ENCODE measurements at places on chromosomes 13 and 19.
A peak's percentile ranks its signal among the peaks of the same experiment; 100 is the strongest.

GRCh38 chr19:56692206-56692895 lies 20.8 kb upstream of the ZNF835 start:
- DNase-seq, result no peak

- DNase-seq, result no peak
Measured at GRCh38 chr13:112982281-112983041, 13.4 kb downstream of the MCF2L start.

- DNase-seq, result peak; percentile 26
Measured at GRCh38 chr13:25037057-25037813, 58.7 kb upstream of the PABPC3 start.

DNA sequence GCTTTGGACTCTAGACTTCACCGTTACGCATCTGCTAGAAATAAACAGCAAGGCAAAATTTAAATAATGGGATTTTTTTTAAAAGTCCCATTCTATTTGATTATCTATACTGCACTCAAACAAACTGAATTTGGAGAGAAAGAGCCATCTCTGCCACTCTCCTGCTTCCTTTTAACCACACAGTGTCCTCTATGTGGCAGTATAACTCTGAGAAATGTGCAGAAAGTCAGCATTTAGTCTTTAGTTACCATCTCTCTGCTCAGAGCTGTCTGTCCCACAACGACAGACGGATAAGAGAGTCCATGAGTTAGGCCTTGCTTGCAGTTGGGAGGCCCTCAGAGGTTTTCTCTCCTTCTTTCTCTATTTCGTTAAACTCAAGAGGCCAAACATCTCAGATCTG lies 21.2 kb downstream of the CCNA1 start:
- DNase-seq, result no peak

GRCh38 chr13:76398425-76398824 lies 487.8 kb downstream of the KCTD12 start:
- no peak for DNase-seq

DNA sequence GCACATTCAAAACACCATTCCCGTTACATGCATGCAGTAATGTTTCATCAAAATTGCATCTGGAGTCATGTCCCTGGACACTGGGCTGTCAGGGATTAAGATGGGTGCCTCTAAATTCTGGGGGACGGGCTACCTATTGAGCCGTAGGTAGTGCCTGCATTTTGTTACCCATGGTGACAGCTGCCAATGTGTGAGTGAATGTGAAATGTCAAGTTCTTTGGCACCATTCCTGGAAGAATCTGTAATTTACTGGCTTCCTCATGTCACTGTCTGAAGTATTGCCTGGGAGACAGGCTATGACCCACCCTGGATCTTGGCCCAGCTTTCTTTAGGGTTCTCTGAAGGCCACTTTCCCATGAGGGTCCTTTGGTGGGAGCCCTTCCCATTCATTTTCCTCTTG lies 266.1 kb downstream of the TSHZ3 start:
- no peak for DNase-seq

DNA sequence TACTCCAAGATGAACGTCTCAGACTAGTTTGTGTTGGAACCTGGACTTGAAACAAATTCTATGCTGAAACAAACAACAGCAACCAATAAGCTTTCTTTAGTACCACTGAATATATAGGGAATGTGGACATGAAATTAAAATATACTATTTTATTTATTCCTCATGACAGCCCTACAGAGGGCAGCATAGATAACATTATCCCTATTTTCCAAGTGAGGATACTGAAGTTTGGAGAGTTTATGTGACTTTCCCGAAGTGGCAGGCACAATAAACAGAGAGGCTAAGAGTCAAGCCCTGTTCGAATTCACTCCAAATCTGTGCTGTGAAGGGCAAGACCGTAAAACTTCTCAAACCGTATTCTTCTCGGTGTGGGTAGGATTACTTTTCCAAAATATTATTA lies 509.9 kb upstream of the GPC6 start:
- no peak for DNase-seq

GRCh38 chr13:50119591-50119990 lies 104.3 kb downstream of the KCNRG start:
- DNase-seq, result no peak

DNA sequence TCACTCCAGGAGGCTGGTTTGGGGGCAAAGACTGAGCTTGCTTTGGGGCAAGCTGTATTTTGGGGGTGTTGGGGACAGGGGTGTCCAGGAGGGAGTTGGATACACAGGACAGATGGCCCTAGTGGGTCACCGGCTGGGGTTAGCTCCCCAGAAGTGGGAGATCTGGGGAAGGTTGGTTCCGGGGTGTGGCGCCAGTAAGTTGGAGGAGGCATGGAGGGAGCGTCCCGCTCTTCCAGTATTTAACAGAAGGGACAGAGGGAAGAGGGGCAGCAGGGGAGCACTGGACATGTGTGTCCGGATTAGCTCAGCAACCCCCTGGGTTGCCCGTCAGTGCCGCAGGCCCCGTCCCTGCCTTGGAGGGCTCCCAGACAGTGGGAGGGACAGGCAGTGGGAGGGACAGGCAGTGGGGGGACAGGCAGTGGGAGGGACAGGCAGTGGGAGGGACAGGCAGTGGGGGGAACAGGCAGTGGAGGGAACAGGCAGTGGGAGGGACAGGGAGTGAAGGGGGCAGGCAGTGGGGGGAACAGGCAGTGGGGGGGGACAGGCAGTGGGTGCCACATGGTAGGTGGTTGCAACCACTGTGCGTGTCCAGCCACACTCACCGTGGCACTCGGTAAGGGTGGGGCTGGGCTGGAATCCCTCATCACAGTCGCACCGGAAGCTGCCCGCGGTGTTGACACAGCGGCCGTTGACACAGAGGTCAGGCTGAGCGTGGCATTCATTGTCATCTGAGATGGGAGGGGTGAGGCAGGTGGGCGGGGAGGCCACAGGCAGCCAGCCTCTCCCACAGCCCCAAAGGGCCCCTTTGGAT lies 33.2 kb downstream of the CCL25 start:
- DNase-seq, result no peak

- DNase-seq, result no peak
Measured at GRCh38 chr13:40161931-40162330, 504.5 kb downstream of the FOXO1 start.

DNA sequence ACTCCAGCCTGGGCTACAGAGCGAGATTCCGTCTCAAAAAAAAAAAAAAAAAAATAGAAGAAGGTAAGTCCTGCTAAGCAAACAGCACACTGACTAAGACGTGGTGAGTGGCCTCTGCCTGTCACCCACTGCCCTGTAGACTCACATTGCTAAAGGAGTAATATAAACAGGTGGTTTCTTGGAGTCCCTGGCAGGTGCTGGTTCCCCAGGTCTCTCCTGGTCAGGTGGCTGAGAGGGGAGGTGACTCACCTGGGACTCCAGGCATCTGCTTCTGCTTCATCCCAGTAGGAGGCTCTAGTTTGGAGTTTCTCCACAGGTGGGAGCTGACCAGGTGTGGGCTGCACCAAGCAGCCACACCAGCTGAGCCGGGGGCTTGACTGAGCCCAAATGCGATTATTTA lies at the start of gene OR10H1:
Gene OR10H1, minus strand, starts transcription at position 359 of the 400 bp plus-strand sequence. CDS start 7,627 bp downstream, outside the sequence.
- no peak for DNase-seq

GRCh38 chr13:51826606-51827005 lies 18.4 kb downstream of the TMEM272 start:
- no peak for DNase-seq

- no peak for DNase-seq
Measured at GRCh38 chr13:37475966-37476365, 122.6 kb downstream of the POSTN start.

DNA sequence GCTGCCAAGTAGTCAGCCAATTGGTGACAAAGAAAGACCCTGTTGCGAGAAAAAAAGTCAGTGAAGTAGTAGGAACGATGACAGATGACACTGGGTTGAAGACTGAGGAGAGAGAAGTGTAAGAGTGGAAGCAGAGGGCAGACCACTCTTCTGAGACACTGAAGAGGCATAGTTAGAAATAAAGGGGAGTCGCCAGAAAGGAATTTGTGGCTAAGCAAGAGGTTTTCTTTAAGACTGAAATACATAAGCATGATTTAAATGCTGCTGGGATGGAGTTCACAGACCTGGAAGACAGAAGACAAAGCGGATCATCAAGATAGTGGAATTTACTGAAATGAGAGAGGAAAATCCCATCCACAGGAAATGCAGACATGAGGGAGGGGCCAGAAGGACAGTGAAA lies 56.2 kb upstream of the USPL1 start:
- no peak for DNase-seq

GRCh38 chr13:42820451-42820850 lies 39.1 kb downstream of the FAM216B start:
- no peak for DNase-seq

DNA sequence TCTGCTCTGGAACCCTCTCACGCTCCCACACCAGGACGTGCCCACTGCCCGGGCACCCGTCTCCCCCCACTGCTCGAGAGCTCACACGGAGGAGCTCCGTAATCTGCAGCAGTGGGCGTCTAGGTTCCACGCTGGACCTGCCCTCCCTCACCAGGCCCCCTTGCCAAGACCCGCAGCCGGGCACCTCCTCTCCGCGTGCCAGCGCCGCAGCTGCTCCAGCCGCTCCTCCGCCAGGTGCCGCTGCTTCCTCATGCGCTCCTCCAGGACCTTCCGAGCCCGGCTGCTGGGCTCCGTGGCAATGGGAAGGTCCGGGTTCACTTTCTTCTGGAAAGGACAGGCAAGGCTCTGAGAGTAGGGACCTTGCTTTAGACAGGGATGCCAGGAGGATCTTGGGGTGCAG lies 35.0 kb upstream of the MATK start:
- DNase-seq, result no peak

DNA sequence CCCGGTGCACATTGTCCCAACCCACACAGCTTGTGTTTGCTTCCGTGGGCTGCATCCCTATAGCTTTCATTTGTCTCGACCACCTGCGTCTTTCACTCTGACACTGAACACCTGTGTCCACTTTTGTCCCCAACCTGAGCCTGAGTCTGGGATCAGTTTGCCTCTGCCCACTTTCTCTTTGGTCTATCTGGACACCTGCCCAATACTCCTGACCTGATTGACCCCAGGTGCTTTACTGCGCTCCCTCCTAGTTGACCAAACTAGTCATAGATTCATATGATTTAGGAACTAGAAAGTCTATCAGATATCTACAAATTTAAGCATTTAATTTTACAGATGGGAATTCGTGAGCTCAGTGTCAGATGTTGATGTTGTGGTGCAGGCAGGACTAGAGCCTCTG lies 209.9 kb downstream of the DCT start:
- DNase-seq, result no peak

- DNase-seq, result no peak
Measured at GRCh38 chr13:33349288-33349985, 63.9 kb upstream of the STARD13 start.

DNA sequence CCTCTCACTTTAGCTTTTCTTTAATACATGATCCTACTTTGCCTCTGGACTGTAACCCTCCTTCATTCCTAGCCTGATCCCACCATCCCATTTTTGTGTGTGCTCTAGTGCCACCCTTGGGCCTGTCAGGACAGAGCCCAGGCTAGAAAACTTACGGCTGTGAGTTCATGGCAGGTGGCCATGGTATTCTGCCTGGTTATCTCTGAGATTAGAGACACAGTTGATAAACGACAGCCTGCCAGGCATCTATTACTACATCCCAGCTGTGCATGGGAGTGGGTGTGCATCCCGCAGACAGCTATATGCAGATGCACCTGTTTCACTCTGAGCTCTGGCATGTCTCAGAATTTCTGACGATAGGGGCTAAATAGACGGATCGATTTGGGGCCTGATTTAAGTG lies 110.9 kb downstream of the HS6ST3 start:
- no peak for DNase-seq

- no peak for DNase-seq
Measured at GRCh38 chr13:35531526-35531925, 55.0 kb upstream of the MAB21L1 start.

DNA sequence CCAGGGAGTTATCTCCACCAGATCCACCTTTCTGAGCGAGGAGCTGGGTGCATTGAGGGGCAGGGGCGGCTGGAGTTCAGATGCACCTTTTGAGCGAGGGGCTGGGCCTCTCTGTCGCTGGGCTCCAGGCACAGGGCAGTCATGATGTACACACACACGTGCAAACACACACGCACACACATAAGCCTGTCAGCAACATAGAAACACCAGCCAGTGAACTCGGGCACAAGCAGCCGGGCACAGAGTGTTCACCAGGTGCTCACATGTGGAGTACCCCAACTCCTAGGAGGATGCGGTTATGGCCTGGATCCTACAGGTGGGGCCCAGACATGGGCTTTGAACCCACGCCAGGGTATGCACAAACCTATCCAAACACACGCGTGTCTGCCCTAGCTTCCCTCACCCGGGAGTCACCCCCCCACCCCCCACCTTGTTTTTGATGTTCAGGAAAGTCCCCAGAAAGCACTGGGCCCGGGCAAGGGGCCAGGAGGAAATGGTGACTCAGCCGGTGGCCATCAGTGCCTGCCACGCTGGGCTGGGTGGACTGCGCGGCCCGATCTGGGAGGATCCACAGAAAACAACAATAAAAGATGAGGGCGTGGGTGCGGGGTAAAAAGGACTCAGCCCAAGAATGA lies 13.3 kb downstream of the ARRDC2 start:
- DNase-seq, result no peak

DNA sequence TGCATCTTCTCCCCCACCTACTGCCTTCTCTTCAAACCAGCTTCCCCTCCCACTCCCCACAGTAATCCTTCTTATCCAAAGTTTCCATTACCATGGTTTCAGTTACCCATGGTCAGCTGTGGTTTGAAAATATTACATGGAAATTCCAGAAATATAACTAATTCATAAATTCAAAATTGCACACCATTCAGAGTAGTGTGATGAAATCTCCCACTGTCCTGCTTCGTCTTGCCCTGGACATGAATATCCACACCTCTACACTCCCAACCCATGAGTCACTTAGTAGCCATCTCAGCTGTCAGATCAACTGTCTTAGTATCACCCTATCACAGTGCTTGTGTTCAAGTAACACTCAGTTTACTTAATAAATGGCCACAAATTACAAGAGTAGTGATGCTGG lies 3.8 kb upstream of the KCTD12 start:
- no peak for DNase-seq

- DNase-seq, result no peak
Measured at GRCh38 chr13:114152831-114153371, 20.5 kb upstream of the RASA3 start.

DNA sequence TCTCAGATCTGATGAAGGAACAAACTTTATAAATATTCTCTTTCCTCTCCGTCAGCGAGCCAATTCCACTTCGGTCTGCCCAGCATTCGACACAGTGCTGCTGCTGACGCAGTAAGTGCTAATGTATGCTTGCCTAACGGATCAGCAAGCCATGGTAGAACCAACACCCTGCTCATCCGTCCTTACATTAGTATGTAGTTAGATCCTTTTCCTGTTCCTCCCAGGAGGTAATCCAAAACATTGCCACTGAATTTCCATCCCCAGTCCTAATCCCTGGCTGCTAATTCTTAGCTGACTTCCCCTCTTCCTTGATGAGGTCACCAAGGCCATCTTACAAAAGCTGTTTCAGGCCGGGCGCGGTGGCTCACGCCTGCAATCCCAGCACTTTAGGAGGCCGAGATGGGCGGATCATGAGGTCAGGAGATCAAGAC lies 88.0 kb downstream of the STARD13 start:
- no peak for DNase-seq

All from GM12864 (cell line).